ENCODE measurements at places on chromosomes 7 and 10.
A peak's percentile ranks its signal among the peaks of the same experiment; 100 is the strongest.

DNA sequence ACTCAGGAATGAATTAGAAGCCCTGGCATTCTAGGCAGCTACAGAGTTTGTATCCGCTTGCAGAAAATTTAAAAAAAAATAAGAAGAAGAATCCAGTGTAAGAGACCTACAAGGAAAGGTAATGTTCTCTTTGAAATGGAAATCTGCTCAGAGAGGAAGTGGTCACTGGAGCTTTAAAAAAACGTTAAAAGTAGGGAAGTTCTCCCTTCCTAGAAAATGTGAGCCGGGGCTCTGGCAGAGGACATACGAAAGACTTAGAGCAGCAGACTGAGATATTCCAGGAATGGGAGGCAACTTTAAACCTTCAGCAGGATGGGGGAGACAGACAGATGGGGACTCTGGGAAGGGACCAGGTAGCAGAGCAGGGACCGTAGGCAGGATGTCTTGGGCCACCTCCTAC is 149.4 kb upstream of the NPS start:
- DNase-seq: no peak

DNA sequence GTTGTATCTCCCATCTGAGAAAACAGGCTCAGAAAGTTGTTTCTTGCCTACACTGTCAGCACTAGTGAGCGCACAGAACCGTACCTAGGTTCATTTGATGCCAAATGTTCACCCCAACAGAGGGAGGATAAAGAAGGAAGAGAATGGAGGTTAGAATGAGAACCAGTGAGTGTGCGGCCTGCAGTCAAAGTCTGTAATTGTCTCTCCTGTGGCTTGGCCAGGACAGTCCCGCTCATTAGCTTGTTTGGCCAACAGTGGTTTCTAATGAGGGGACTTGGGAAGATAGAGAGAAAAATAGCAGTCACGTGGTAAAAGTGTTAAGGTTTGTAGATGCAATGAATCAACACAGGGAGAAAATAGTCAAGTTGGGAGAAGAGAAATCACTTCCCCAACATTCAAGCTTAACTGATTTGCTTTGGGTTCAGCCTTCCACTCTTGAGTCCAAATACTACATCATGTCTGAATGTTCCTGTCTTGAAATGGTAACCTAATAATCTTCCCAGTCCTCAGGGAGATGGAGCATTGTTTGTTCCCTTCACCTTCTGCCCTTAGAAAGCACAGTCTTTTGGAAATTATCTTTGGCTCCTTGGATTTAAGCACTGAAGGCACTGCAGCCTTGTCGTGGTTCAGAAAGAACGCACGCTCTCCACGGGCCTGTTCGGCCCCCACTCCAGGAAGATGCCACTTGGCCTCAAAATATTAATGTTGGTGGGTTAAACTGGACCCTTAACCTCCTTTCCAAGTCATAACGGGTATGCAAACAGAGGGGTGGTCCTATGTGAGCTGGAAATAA is 360.4 kb upstream of the ZNF32 start:
- no peak for DNase-seq

GRCh38 chr7:142334806-142335205 is 76.9 kb upstream of the PRSS58 start:
- no peak for DNase-seq

GRCh38 chr7:47806701-47807103 is 141.6 kb downstream of the PKD1L1 start:
- no peak for DNase-seq

GRCh38 chr7:25148772-25149575 is 23.9 kb upstream of the CYCS start:
- no peak for DNase-seq

GRCh38 chr10:21264271-21264670 is 261.2 kb downstream of the SKIDA1 start:
- DNase-seq: no peak

DNA sequence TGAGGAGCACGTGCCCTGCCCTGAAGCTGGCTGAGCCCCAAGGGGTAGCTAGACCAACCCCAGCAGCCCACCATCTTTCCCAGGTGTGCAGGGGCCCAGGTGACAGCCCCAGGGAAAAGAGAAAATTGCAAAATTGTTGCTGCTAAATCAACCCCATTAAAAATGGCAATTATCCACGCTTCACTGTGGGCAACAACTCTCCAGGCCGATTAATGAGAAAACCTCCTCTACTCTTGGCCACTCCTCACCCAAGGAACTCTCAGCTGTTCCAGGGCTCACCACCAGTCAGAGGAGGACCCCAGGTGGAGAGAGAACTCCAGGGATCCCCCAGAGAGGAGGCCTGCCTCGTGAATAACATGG is 516.1 kb upstream of the MGMT start:
- no peak for DNase-seq

DNA sequence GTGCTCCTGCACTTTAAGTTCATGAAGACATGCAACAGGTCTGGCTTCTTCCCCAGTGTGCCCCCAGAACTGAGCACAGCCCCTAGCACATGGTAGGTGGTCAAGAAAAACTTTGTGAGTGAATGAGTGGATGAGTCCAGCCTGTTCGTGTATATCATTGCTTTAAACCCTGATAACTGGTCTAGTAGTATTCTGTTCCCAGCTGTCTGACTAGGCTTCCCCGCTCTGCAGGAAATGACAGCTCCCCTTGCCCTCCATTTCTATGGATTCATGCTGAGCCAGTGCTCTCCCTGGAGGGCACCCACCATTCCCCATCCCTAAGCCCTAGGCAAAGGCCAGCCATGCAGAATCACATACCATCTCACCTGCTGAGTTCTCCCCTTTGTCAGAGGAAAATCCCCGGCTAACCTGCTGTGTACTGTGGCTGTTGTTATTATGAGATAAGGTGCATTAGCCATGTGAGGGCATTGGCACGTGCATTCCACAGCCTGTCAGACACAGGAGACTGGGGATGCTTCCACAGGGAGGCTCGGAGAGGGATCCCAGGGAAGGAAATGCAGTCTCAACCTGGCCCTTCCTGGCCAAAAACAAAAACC is 698.9 kb downstream of the GRID1 start:
- DNase-seq: no peak

- no peak for DNase-seq
These were observed 632.6 kb downstream of the KCNMA1 start for GRCh38 chr10:77004917-77005564.

DNA sequence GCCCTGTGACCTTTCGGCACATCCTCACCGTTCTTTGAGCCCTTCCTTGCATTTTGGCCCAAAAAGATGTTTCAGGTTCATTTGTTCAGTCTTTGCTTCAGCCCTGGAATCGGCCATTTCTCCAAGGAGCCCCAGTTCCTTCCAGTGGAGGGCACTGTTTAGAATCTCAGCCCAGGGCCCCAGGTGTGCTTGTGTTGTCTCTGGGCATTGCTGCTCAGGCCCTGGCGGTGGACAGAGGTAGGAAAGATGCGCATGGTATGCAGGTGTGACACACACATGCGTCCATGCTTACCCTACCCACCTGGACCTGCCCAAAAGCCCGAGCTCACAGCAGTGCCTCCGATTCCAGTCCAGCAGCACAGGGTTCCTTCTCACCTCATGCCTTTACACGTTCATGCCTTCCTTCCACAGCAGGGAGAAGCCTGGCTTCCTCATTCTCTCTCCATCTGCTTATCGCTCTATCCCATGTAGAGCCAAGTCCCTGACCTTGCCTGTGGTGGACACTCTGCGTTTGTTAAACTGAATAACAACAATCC is 70.6 kb downstream of the LHPP start:
- DNase-seq: no peak

DNA sequence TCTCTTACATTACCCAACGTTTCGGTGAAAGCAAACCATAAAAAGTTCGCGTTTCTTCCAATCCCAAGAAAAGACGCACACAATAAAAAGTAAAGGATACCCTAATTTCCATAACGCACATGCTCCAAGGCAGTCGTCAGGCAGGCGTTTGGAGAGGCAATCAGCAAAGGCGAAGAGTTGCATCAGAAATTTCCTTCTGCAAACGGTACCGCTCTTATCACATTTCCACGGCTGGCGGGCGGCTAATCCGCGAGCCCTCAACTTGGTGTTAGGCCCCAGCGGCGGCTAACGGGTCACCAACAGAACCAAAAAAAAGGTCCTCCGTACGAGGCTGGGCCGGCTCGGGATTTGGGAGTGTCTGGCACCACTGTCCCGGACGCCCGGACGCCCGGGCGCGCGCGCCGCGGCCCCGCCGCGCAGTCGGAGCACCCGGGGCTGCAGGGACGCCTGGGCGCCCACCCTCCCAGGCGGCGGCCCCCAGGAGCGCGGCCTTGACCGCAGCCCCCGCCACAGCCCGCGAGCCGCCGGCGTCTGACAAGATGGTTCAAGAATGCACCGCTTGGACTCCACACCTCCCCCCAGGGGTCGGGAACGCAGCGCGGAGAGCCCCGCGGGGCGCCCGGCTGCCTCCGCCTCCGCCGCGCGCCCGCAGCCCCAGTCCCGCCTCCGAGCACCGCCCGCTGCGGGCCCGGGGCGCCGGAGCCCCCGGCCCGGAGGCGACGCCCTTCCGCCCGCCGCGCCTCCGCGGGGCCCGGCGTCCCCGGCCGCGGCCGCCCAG is 9.8 kb upstream of the GRB10 start:
- DNase-seq: no peak

DNA sequence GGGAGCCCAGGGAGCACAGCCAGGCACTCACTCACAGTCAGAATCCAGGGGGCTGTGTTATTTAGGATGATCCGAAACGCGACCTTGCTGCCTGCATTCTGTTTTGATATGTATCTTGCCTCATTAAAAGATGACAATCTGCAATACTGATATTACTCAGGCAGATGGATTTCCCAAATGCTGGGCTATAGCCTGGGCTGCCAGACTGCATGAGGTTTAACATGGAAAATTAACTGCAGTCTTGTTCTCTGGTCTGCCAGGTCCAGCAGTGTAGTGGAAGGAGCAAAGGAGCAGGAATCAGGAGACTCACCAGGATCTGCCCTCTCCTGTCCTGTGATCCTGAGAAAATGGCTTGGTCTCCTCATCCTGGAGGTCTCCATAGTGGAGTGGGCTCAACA is 258.1 kb downstream of the PAXIP1 start:
- DNase-seq: no peak

DNA sequence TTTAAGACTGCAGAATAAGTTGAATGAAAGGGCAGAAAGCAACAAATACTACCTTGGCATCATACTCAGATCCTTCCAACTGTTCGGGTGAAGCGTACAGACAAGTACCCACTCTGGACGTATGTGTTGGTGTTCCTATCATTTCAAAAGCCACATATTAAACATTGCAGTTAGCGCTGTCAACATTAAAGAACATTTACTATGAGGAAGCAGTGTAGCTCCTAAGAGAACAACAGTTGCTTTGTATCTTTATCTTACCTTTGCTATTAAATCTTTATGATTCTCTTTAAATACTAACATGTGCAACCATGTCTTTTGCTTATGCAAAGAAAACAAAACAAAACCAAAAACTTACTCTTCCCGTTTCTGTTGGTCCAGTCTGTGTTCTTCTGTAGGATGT is 2.6 kb upstream of the ANKRD61 start:
- no peak for DNase-seq

- DNase-seq: peak; percentile 15
These were observed 612 bp downstream of the SNX8 start for GRCh38 chr7:2313450-2314208.

GRCh38 chr7:157560710-157561522 is 224.1 kb downstream of the DNAJB6 start:
- no peak for DNase-seq

- DNase-seq: no peak
These were observed 27.7 kb downstream of the GBX1 start for GRCh38 chr7:151139791-151140190.

DNA sequence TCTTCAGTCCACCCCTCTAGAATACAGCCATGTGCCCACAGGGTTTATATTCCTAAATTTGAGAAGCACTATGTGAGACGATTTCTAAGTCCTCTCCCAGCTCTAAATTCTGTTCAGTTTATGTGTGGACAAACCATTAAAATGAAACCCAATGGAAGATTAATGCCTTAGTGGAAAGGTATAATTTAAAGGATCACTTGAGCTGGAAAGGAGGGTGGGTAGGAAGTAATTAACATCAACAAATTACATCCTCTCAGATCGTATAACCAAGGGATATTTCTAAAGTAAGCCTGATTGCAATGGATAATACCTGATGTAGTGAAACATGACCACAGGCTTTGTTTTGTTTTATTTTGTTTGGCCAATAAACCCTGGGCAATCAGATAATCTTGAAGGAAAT is 511.0 kb upstream of the COBL start:
- DNase-seq: no peak

- DNase-seq: no peak
These were observed 967 bp downstream of the ADARB2 start for GRCh38 chr10:1736144-1736971.

GRCh38 chr10:68560186-68560942 is at the start of gene TET1:
TET1 (plus strand) TSS chr10:68560337; CDS start chr10:68572339, 12,002 bp downstream.
- no peak for DNase-seq

DNA sequence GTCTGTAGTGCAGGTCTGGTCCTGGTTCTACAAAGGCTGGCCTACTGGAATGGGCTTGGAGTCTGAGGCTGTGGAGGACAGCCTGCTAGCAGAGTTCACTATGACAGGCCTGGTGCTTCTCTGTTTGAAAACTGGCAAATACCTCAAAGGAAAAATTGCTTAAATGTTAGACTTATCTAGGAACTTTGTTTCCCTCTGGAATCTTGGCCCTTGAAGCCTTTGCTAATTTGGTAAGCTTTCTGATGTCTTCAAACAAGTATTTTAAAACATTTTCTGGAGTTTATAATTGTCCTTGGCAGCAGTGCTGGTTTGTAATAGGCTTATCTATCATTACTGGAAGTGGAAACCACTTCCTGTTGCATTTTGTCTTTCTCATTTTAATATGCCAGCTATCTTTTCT is 139.7 kb downstream of the TMEM26 start:
- no peak for DNase-seq

DNA sequence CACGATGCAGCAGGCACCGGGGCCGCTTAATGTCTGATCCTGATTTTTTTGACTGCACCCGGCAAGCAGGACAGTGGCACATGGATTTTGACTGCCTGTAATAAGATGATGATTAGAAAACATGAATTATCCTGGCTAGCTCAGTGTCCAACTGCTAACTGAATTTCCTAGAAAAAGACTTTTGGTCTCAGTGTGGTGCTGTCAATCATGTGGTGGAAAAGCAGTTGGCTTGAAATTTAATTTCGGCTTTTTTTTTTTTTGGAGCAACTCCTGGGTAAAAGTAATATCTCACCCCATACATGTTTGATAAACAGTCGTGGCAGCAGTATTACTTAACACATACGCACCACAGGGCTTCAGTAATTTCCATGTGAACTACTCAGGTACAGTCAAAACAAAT is 227.7 kb downstream of the FANK1 start:
- DNase-seq: no peak

Measured in stimulated activated CD4-positive, alpha-beta T cell treated with anti-CD3 and anti-CD28 coated beads, Interleukin-4, amount 100 ng/mL, for 48 hours (primary cell).